ENCODE measurements at places on chromosomes 3 and 15. TPM values are rescaled to one million over a fixed set of nuclear protein-coding genes. Genes with fewer than 3 reads are reported as not detected.

RASGRP1 gene
- total RNA-seq = 0.37 TPM

TIMP4 gene
- 0.34 TPM for total RNA-seq

PCOLCE2 gene
- total RNA-seq = 0.23 TPM

ANKRD63 gene
- not detected for total RNA-seq

CLDN1 gene
- 0.79 TPM for total RNA-seq

GADL1 gene
- not detected for total RNA-seq

CSPG5 gene
- 0.51 TPM for total RNA-seq

PLSCR2 gene
- total RNA-seq = 0.34 TPM

SLC15A2 gene
- 0.33 TPM for total RNA-seq

CCRL2 gene
- total RNA-seq = 5.1 TPM

RPL22L1 gene
- total RNA-seq = 80.7 TPM

P2RY12 gene
- total RNA-seq = not detected

CCK gene
- not detected for total RNA-seq

ZBED2 gene
- not detected for total RNA-seq

LRRC34 gene
- total RNA-seq = 1.9 TPM

PARP14 gene
- total RNA-seq = 135 TPM

PLA2G4B gene
- total RNA-seq = 1.0 TPM

THRB gene
- total RNA-seq = 0.23 TPM

HAUS2 gene
- 32.0 TPM for total RNA-seq

IL1RAP gene
- 3.5 TPM for total RNA-seq

CFAP161 gene
- total RNA-seq = 0.23 TPM

ROPN1 gene
- total RNA-seq = not detected

SEMA3F gene
- total RNA-seq = 79.4 TPM

ESYT3 gene
- not detected for total RNA-seq

INSYN1 gene
- not detected for total RNA-seq

OR5H6 gene
- not detected for total RNA-seq

ZNF385D gene
- total RNA-seq = 4.4 TPM

CDV3 gene
- 279 TPM for total RNA-seq

CNTN6 gene
- not detected for total RNA-seq

NR2E3 gene
- 0.05 TPM for total RNA-seq

HES1 gene
- 45.8 TPM for total RNA-seq

COL6A6 gene
- not detected for total RNA-seq

C3orf33 gene
- 2.0 TPM for total RNA-seq

CYP8B1 gene
- total RNA-seq = not detected

TIGIT gene
- total RNA-seq = not detected

SELENOS gene
- total RNA-seq = 82.7 TPM

PLSCR5 gene
- total RNA-seq = not detected

ZIC1 gene
- under 0.01 TPM for total RNA-seq

SERF2 gene
- 787 TPM for total RNA-seq

ROBO2 gene
- total RNA-seq = not detected

TRH gene
- not detected for total RNA-seq

SLC7A14 gene
- total RNA-seq = 0.14 TPM
